ENCODE measurements at places on chromosomes 6 and 20. TPM values are rescaled to one million over a fixed set of nuclear protein-coding genes. Genes with fewer than 3 reads are reported as not detected.

The OR2B2 gene
- total RNA-seq, result not detected

The ARHGAP40 gene
- total RNA-seq, result not detected

The TULP1 gene
- not detected for total RNA-seq

The FLRT3 gene
- 0.50 TPM for total RNA-seq

The CTCFL gene
- not detected for total RNA-seq

The LCA5 gene
- 3.3 TPM for total RNA-seq

The SEL1L2 gene
- total RNA-seq, result not detected

The JAG1 gene
- total RNA-seq, result 512 TPM

Measured in bladder microvascular endothelial cell (primary cell).